Choroid plexus epithelial cell (primary cell): ENCODE measurements at places on chromosomes 6 and 20.

DNA sequence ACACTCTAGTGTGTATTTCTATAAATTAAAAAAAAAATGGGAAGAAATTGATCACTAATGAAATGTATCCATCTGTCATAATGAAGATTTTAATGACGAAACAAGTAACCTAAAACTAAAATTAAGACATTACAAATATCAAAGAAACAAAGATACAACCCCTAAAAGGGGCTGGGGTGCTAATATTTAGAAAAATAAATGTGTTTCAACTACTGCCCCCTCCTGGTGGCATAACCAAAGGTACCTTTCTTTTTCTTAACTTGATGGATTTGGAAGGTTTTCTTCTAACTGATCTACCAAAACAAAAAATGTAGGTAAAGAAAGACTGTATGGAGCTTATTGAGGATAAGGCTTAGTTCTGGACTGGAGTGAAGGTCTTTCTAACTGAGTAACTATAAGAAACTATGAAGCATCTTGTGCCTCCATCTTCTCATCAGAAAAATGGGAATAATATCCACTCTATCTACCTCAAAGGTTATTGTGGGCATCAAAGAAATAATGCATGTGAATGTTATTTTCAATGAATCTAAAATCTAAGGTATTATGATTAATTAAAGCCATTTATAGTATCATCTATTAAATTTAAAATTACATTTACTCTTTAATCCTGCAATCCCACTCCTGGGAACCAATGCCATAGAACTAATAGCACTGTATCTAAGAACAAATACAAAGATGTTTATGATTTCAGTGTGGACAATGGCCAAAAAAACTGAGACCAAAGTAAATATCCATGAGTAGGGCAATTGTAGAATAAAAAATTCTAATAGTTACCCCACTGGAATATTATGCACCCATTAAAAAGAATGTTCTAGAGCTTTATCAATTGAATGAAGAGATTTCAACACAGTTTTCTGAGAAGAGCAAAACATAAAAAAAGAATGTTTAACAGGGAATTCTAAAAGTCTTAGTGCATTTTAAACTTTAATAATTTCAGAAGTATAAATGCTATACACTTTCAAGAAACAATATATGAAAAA lies 117.2 kb downstream of the BACH2 start:
- peak; percentile 32 for DNase-seq

DNA sequence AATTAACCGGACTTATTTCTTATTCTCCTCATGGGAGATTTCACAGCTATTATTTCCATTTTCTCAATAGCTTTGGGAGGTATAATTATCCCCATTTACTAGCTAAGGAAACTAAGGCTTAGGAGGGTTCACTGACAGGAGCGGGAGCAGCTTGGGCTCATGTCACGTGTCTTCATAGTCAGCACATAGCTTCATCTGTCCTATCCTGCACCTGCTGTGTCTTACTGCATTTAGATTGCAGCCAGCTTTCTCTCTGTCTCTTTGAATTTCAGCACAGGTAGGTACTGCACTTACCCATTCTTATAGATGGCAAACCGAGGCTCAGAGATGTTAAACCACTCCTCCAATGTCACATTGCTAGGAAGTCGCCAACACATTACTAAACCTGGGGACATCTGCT lies 839.9 kb downstream of the MAFB start:
- DNase-seq: no peak

DNA sequence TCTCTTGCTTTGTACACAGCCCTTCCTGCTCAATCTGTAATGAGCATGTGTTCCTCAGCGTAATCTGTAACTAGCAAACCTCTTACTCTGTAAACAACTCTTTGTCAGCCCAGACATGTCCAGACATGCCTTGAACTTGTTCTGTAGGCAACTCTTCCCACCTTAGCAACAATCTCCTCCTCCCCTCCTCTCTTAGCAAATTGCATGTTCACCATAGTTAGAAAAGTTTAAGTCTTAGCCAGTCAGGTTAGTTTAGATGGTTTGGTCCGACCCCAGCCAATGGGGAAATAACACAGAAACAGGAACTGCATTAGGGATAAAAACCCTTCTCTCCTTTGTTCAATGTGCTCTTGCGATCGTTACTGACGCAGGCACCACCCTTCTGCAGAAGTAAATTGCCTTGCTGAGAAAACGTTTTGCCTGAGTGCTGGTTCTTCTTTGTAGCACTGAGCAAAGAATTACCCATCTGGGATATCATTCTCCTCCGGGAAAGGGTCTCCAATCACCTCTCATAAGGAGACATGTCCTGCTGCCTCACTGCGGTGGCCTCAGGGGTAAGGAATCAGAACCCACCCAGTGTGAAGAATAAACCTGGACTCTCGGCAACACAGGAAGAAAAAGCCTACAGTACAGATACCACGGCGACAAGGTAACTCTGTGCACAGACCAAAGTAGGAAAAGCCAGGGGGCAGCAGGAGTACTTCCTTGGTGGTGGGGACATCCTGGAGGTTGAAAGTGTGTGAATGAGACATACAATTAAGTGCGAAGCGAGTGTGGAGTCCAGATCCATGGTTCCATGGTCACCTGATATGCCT lies 26.2 kb downstream of the PLN start:
- peak; percentile 53 for DNase-seq

GRCh38 chr6:56017198-56017597 lies 141.8 kb upstream of the BMP5 start:
- DNase-seq: no peak

GRCh38 chr6:80976336-80976735 lies 776.1 kb downstream of the TENT5A start:
- no peak for DNase-seq

GRCh38 chr20:8431538-8432434 lies 299.7 kb downstream of the PLCB1 start:
- peak; percentile 27 for DNase-seq

- DNase-seq: no peak
Observed at GRCh38 chr20:18048176-18048575, 9.5 kb downstream of the OVOL2 start.

GRCh38 chr6:16157909-16158308 lies 29.0 kb downstream of the MYLIP start:
- DNase-seq: no peak

DNA sequence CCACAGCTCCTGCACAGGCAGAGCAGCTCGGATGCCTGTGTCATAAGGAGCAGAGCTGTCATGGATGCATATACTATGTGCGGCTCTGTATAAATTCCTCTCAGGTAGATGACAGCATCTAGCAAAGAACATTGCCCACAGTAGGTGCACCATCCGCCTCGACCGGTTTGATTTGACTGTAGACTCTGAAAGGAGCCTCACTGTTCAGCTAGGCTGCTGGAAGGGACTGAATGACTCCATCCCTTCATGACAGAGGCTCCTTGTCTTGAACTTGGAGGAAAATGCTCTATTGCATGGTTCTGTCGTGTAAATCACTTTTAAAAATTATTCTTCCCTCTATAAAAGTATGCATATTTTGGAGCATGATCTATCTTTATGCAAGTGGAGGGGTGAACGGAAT lies 128.8 kb upstream of the QKI start:
- no peak for DNase-seq

DNA sequence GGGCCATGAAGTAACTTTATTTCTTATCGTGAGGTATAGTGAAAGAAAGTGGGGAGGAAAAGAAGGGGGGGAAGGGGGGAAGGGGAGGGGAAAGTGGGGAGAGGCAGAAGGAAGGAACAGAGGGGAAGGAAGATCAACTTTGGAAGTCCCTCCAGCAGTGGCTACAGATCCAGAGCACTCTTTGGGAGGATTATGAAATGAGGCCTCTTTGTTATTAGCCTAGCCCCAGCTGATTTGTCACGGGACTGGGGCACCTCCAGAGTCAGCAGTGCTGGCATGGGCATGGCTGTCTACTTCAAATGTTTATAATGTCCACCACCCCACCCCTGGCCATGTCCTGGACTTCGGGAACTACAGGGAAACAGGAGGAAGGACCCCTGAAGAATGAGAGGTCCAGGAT lies 7.6 kb downstream of the MOCS1 start:
- no peak for DNase-seq

- no peak for DNase-seq
Observed at GRCh38 chr20:51950926-51951325, 148.6 kb upstream of the SALL4 start.
